B cell (primary cell): ENCODE measurements at places on chromosomes 1 and 21. TPM values are rescaled to one million over a fixed set of nuclear protein-coding genes. Genes with fewer than 3 reads are reported as not detected.

DNA sequence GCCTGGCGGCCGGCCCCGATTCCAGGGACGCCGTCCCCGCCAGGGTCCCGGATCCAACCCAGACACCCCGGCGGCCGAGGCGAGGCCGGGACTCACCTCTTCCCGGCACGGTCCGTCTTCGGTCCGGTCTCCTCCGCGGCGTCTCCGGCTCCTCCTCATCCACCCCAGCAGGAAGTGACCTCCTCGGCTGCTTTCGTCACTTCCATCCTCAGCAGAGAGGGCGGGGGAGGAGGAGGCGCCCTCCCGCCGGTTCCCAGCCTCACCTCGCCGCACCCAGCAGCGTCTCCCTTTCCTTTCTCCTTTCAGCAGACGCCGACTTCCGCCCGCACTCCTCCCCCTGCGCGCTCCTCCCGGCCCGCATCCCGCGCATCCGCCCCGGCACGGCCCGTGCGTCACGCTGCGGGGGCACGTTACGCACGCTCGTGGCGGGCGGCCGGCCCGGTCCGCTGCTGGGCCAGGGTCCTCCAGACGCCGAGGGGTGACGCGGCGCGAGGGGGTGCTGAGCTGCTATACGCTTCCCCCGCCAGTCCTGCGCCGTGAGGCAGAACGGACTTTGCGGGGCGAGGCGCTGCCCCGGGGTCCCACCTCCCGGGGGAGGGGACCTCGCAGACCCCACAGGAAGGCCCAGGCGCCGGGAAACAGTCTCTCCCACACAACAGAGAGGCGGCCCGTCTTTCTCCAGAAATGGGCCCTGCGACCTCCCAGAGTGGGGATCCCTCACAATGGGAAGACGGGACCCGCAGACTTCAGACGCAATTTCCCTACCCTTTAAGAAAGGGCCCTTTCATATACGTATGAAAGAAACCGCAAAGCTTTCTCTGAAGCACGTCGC, at the start of gene ETV3:
TSS of gene ETV3 (minus strand) at position 176 of the 832 bp plus-strand sequence. CDS start 2,043 bp downstream, outside the sequence.
- DNase-seq, result peak; percentile 90

- DNase-seq, result no peak
These were observed 257.0 kb downstream of the SIPA1L2 start for GRCh38 chr1:232372841-232373440.

GRCh38 chr21:46498335-46499050, 39.8 kb downstream of the DIP2A start:
- DNase-seq, result no peak

DNA sequence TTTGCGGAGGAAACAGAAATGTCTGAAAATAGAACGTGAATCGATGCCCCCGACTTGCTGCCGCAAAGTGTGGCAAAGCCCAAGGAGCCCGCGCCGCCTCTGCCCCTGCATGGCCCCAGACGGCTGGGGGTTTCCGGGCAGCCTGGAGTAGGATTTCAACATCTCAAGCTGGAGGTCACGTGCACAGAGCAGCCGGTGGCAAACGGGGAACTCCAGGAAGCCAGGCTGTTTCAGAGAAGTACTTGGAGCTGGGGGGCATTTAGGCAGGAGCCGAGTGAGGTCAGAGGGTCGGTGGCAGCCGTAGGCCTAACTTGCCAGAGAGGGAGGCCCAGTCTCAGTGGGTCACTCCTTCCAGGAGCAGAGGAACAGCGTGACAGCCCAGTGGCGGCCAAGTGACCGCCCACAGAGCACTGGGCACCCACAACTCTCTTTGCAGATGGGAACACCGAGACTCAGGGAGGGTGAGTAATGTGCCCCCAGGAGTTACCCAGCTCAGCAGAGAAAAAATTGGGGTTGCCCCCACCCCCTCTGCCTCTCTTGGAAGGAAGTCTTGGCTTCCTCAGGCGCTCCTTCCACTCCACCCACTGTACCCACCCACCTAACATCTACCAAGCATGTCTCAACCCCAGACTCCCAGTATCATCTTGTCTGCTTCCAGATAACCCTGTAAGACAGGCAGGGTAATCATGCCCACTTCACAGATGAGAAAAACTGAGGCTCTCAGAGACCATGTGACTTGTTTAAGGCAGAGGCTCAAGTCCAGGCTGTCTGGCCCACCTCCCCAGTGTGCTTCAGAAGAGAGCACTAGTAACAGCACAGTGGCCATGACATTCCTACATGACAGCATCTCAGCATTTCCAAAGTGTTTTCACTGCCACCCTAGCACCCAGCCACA, 179.4 kb downstream of the HIVEP3 start:
- DNase-seq, result peak; percentile 91

- no peak for DNase-seq
These were observed 145.5 kb downstream of the SPATA17 start for GRCh38 chr1:217776693-217777092.

Gene LCE2B
- not detected in 2 replicates for total RNA-seq

GRCh38 chr1:107081102-107081501, 24.6 kb downstream of the PRMT6 start:
- no peak for DNase-seq

DNA sequence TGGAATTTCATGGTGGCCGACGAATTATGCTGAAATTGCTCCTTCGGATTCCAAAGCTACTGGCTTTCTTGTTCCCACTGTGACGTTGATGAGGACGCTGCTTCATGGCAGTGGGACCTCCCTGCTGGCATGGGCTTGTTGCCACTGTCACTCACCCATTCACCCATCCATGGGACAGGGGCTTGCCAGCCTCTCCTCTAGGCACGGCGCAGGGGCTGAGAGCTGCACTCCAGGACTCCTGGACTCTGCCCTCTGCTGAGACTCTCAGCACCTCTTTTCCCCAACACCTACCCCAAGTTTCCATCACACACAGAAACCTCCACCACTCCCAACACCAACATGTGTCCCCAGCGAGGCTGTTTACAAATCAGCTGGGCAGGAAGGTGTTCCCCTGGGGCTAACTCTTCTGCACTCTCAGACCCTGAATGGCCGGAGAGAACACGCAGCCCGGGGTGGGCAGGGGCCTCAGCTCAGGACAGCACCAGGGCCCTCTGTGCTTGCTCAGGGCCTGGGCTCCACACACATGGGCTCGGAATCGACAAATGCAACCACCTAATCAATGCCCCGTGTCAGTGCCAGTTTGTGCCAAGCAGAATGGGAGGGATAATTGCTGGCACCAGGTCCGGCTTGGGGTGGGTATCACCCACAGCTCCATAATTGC, 3.1 kb downstream of the ITGB2 start:
- DNase-seq, result no peak

GRCh38 chr1:55623311-55623710, 408.1 kb upstream of the USP24 start:
- no peak for DNase-seq

DNA sequence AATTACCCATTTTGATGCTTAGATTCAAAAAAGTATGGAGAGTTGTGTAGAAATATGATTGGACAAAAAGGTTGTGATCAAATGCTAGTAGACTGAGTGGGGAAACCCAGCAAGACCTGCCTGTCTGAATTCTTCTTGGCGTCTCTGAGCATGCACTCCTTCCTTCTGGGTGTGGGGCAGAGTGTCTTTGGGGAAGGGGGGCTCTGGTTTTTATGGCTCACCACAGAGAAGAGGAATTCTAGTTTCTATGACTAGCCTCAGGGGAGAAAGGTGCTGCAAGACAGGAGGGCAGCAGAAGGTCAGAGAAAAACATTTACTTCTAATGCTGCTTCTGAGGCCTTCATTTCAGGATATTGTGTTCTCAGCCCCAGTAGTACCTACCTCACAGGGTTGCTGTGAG, 33.9 kb upstream of the PIGC start:
- no peak for DNase-seq

DNA sequence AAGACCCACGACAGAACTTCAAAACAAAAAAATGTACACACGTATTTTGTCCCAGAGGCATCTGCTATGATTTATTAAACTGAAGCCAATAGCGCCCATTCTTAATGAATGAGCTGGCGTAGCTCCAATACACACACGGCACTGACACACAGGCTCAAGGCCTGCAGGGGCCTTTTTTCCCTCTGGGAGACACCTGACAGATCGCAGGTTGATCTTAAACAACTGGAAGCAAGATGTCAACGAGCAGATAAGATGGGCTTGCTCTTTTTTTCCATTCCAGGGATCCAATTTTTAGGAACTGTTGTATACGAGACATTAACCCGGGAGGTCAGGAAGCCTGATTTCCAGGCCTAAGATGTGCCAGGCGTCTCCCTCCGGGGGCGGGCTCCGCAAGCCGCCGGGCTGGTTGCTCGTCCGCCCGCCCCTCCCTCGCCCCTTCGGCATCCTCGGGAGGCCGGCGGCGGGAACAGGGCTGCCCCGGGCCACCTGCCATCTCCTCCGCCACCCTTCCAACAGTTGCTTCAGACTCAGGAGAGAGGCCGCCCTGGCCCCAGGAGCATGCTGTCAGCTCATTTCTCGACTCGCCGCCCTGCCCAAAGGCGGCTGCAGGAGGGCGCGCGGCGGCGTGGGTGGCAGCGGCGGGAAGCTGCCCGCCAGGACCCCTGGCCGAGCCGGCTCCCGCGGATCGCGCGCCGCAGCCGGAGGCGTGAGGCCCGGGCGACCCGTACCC, 735 bp downstream of the TTC13 start:
- peak; percentile 58 for DNase-seq

DNA sequence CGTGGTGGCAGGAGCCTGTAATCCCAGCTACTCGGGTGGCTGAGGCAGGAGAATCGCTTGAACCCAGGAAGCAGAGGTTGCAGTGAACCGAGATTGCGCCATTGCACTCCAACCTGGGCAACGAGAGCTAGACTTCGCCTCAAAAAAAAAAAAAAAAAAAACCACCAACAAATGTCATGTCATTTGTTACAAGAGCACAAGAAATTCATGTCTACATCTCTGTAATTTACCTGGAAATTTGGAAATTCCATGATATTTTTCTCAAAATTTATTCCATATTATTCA, 16.5 kb upstream of the VPS45 start:
- DNase-seq, result no peak

Gene HP1BP3
- 303 and 323 TPM in 2 replicates for total RNA-seq

DNA sequence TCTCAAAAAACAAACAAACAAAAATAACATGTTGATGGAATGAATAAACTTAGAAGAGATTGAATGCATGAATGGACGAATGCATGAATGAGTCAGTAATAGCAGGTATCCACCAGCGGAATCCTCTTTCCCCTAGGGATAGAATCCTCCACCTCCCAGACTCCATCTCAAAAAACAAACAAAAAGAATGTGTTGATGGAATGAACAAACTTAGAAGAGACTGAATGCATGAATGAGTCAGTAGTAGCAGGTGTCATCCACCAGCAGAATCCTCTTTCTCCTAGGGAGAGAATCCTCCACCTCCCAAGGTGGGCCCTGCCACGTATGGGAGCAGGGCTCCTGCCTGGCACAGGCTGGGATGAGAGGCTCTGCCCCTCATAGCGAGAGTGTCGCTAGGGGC, 26.8 kb upstream of the RNF19B start:
- no peak for DNase-seq

Gene METTL13
- total RNA-seq, result 33.0 and 35.4 TPM in 2 replicates

GRCh38 chr21:31416465-31416864, 72.4 kb upstream of the TIAM1 start:
- no peak for DNase-seq

Gene OR2L3
- total RNA-seq, result 0.10 TPM in 1 of 2 replicates, not detected in the other

DNA sequence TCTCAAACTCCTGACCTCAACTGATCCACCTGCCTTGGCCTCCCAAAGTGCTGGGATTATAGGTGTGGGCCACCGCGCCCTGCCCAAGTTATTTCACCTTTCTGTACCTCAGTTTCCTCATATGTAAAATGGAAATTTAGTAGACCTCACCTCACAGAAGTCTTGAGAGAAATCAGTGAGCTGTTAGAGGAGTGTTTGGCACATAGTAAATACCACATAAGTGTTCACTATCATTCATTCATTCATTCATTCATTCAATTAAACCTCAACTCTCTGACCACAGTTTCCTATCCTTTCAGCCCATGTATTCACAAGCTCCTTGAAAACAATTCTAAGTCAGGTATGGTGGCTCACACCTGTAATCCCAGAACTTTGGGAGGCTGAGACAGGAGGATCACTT, 3.8 kb upstream of the FGR start:
- no peak for DNase-seq

GRCh38 chr21:46151989-46152926, 3.1 kb downstream of the FTCD start:
- no peak for DNase-seq

DNA sequence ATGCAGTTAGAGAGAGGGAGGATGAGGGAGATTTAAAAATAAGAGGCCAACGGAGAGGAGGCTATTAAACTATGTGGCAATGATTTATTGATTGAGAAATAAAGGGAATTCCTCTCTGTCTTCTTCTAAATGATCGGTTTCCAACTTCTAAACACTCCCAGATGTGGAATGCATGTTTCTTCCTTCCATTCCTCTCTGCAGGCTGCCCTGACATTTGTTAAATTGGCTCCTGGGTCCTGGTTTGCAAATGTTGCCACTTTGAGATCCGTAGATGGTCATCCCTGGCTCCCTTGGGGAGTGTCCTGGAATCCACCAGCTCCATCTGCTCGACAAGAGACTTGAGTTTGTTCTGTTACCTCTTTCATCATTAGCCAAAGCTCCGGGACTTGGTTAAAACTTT, 10.3 kb upstream of the C1orf198 start:
- no peak for DNase-seq
